ENCODE measurements at places on chromosomes 12 and 14.

DNA sequence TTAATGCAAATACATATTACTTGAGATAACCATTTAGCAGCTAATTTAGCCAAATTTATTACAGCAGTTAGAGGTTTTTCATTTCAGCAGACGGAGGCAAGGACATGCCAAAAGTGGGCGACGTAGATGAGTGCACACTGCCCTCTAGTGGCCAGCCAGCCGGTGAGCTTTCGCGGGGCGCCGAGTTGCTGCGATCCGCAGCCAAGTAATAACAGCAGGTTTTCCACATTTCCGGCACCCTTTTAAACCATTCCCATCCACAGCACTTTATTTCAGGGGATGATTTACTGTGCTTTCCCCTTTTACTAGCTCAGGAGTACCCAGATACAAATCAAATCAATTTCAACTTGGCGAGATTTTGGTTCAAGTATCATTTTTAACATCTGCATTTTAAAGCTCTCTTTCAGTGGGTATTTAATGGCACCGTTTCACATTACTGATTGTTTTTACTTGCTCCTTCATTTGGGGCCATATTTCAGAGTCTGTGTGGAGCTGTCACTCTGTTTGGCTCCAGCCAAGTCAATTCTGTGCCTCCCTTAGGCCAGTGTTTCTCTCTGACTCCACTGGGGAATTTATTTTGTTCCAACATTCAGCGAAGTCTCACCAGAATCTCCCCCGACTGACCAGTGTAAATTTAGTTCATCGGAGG, 158.0 kb downstream of the EGLN3 start:
- peak; percentile 75 for DNase-seq

- peak; percentile 96 for DNase-seq
These were observed at the start of gene NR4A1 for GRCh38 chr12:52050758-52051541. TSS of gene NR4A1 (plus strand) at chr12:52051442. CDS start at chr12:52054329, 2,887 bp downstream.

DNA sequence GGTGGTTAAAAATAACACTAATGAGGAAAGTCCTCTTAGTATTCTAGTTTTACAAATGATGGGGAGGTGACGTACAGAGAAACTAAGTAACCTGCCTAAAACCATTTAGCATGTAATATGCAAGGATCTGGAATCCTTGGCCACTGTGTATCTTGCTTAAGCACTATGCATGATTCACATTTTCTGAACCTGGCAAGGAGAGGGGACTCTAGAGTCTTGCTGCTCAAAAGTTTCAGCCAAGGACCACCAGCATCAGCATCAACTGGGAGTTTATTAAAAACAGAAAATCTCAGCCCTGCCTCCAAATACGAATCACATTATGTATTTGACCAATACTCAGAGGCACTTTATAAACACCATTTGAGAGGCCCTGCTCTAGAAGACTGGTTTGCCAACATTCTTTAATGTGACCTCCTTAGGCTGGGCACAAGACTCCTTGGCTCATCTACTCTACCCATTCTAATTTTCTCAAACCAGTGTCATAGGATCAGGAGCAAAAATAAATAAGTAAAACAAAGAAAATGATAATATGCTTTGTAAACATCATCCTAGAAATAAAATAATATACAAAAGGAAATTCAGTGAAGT, 52.9 kb downstream of the ABCC9 start:
- no peak for DNase-seq

DNA sequence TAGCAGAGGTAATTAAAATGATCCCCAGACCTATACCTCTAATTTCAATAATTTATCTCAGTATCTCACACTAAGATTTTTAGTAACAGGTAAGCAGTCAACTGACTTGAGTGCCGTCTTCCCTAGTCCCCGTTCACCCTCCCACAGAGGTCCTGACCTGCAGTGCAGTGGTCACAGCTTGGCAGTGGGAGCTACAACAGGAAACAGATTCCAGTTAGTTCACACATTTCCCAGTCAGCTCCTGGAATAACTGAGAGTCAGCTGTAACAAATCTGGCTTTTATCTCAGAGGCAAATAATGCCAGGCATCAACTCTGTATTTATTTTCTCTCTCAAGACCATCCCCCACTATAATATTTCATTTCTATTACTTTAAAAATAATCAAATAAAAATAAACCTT, 308.2 kb downstream of the ATP23 start:
- peak; percentile 5 for DNase-seq

GRCh38 chr12:39872425-39872824, 233.5 kb downstream of the SLC2A13 start:
- DNase-seq: no peak

DNA sequence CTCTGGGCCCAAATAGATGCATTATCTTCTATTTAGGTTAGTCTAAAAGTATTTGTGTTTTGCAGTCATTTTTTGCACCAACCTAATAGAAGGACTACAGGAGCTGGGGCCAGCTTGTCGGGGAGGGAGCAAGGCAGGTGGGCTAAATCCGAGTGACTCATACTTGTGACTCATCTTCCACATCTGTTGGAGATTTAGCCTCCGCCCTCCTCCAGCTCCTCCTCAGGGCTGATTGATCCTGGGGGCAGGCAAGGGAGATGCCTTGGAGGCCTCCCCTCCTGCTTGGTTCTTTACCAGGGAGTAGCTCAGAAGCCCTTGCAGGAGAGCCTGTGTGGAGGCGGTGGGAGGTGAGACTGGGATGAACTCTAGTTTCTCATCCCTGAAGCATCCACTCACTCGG, 27.9 kb downstream of the RHOF start:
- peak; percentile 88 for DNase-seq

GRCh38 chr14:68938271-68939150, 40.6 kb downstream of the ACTN1 start:
- no peak for DNase-seq

DNA sequence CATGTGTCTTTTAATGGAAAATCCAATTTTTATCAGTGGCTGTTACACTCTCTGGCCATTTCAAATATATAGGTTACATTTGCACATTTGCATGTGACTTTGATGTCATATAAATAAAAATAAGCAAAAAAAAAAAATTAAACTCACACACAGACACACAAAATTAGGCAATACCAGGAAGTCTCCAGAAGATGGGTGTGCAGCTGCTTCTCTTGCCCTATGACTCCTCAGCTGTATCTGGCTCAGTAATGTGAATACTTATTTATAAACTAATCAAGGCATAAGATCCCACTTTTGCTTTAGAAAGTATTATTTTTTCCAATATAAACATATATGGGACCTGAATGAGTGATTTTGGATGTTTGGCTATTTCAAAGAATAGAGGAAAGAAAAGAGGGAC, 461.1 kb downstream of the LRIG3 start:
- peak; percentile 48 for DNase-seq

DNA sequence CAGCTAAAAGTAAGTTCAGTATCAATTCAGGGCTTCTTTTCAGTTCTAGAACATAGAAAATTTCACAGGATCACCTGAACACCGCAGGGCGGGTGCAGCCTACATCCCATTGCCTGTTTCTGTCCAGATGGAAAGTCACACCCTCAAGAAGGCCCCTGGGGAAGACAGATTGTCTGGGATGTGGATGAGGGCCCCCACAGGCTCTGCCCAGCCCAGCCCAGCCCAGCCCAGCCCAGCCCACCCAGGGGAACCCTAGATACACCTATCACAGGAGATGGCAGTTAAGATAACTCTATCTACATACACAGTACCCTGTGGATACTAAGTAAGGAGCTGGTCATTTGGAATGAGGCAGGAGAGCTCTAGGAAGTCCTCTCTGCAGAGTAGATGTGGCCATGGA, 68.4 kb downstream of the DPF3 start:
- DNase-seq: no peak

DNA sequence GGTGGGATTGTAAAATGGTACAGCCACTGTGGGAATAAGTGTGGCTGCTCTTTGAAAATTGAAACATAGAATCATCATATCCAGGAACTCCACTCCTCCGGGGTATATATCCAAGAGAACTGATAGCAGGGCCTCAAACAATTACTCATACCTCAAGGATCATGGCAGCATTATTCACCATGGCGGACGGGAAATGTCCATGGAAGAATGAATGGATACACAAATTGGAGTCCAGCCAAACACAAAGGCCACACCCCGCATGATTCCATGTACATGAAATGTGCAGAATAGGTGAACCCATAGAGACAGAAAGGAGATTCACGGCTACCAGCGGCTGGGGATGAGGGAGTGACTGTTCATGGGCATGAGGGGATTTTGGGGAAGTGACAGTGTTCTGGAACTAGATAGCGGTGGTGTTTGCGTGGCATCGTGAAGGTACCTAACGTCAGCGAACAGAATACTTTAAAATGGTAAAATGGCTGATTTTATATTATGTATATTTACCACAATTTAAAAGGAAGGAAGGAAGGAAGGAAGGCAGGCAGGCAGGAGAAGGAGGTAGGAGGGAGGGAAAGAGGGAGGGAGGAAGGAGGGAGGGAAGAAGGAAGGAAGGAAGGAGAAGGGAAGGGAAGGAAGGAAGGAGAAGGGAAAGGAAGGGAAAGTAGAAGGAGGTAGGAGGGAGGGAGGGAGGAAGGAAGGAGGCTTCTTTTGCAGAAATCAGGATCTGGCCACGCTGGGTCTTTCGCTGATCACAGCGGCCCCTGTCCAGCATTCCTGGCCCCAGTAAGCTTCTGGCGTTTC, 14.1 kb upstream of the NCOR2 start:
- DNase-seq: peak; percentile 28

DNA sequence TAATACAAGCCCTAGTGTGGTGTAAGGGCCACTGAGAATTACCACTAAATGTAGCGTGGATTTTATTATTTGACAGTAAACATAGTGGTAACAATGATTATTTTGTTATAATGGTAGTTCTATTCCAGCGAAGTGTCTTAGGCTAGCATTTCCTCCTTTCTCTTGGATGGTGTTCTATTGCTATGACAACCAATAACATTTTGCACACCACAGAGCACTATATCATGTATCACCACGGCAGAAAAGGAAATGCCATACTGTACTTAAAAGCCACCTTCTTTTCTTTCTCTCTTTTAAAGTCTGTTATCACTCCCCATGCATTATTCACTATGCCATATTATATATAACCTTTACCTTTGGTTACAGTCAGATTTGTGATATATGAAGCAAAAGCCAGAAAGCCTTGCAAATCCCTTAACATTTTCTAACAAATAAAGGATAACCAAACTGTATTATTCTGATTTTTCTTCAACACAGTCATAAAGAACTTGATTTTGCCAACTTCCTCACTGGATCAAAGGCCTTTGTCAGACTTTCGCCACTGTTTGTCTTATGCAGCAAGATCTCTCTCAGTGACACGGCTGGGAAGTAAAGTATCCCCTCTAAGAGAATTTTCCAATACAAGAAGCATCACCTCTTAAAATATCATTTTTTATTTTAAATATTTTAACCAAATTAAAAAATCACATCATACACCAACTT, 195.8 kb downstream of the FOXN3 start:
- peak; percentile 86 for DNase-seq

GRCh38 chr12:26595806-26596205, 237.2 kb downstream of the ITPR2 start:
- DNase-seq: peak; percentile 11

DNA sequence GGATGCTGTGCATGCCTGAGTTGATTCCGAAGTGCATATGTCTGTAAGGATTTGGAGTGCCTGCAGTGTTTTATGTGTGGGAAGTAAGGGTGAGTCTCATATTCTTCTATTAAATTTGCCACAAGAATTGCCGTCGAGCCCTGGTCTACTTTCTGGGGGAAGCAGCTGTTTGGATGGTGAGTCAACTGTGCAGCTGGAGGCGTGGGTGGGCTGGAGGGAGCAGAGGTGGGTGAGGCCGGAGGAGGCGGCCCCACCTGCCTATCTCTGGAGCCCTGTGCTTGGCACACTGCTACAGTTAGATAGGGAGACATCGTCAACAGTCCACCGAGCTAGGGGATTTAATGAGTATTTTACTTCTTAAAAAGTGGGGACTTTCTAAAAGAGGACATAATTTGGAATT, 9.7 kb downstream of the GLRX5 start:
- no peak for DNase-seq

- DNase-seq: no peak
These were observed 189.3 kb downstream of the DACT1 start for GRCh38 chr14:58826845-58827686.

DNA sequence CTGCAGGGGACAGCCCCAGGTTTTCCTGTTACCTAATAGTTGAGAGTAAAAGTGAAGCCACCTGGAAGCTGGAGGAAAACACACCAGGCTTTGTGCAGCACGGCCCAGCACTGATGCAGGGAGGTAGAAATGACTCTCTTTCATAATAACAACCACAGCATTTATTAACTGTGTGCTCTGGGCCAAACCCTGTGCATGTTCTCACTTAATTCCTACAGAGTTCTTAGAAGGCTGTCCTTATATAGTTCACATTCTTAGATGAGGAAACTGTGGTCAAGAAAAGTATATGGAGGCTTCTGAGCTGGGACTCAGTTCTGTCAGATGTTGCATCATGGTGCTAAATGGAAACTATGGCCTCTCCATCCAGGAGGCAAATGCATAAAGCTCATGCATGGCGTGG, 100.0 kb downstream of the PAPOLA start:
- no peak for DNase-seq

- no peak for DNase-seq
These were observed 143.1 kb downstream of the RBM19 start for GRCh38 chr12:113823016-113823415.

DNA sequence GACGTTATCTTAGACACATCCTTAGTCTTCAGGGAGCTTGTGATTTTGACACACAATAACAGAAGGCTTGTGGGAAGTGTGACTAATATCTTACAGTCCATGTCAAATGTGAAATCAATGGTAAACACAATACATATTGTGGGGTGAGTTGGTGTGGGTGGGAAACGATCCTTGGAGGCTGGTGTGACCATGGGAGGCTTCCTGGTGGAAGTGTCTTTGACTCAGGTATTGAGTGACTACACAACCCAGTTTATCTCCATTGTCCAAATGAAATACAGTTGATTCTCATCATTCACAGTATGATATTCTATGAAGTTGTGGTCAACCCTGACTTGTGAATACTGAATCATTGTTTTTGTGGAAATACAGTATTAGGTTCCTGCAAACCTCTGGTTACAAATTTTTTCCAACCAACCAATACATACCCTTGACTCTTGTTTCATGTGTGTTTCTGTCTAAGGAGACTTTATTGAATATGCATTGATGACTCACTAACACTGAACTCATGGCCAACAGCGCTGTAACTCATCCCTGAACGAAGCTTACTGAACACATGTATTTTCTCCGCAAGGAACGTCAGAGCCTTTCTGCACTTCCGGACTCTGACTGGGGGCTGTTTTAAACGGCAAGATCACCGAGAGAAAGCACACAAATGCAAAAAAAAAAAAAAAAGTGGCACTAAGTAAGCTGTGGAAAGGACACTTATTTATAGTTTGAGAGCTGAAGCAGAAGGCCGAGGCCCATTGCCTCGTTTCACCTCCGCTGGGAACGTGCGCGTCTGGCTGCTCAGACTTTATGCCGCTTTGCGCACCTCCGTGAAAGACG, 59.0 kb downstream of the CLMN start:
- peak; percentile 85 for DNase-seq

DNA sequence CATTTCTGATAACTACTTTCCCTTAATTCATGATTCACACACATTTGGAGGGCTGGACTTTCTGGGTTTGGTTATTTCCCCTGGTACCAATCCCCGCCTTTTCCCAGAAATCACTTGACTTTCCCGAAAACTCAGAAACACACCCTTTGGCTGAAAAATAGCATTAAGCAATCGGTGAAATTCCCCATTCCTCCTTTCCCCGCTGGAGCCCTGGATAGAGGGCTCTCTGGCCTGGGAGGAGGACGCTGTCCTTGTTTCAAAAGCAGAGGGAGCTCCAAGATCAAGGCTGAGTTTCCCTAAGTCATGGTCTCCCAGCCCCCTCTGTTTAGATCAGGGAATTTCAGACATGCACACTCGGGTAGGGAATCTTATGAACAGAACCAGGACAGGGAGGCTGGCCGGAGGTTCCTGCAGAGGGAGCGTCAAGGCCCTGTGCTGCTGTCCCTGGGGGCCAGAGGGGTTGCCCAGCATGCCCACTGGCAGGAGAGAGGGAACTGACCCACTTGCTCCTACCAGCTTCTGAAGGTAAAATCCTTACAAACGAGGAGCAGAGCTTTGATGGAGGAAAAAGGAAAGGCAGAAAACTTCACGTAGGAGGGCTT, at the start of gene C1S:
Gene C1S, plus strand, starts transcription at position 366 of the 602 bp plus-strand sequence. CDS start 1,195 bp downstream, outside the sequence.
- DNase-seq: peak; percentile 95

Measured in iris pigment epithelial cell (primary cell).